ENCODE measurements at places on chromosomes 4 and X.

GRCh38 chrX:40380655-40381488 is 199.9 kb upstream of the ATP6AP2 start:
- no peak for DNase-seq

- no peak for DNase-seq
Observed at GRCh38 chr4:26145212-26145611, 175.6 kb upstream of the RBPJ start.

DNA sequence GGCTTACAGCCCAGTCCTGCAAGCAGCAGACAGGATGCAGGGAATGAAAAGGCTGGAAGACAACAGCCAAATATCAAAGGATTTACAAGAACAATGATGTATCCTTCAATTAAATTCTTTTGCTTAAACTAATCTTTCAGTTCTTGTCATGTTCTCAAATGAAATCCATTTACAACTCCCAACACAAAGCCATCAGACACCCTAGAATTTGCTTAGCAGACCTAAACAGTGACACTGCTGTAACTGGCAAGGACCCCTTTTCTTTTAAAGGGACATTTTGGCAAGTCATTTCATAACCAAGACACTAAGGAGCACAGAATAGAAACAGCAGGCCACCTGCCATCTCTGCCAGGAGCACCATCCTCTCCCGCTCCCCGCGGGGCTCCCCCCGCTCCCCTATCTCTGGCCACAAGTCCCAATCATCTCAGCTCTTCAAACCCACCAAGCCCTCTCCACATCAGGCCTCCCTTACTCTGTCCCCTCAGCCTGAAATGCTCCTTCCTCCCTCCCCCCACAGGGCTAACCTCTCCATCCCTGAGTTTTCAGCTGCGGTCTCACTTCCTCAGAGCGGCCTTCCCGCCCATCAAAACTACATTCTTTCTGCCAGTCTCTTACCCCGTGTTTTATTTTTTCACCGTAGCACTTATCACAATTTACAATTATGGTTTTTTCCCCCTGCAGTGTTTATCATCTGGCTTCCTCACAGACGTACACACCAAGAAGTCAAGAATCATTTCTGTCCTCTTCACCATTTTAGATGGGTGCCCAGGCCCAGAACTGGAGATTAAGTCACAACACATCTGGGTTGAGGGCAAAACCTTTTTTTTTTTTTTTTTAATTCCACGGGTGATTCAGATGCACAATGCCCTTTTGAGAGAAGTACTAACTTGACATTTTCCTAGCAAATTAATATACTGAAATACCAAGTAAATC is 45.8 kb downstream of the TSPAN5 start:
- no peak for DNase-seq

DNA sequence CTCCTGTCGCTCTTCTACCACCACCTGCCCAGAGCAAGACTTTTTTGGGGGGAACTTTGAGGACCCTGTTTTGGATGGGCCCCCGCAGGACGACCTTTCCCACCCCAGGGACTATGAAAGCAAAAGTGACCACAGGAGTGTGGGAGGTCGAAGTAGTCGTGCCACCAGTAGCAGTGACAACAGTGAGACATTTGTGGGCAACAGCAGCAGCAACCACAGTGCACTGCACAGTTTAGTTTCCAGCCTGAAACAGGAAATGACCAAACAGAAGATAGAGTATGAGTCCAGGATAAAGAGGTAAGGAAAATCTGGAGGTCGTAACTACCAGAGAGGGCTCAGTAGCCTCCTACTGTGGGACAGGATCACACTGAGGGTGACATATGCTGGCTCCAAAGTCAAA is 364.5 kb downstream of the MAPK10 start:
- DNase-seq: no peak

DNA sequence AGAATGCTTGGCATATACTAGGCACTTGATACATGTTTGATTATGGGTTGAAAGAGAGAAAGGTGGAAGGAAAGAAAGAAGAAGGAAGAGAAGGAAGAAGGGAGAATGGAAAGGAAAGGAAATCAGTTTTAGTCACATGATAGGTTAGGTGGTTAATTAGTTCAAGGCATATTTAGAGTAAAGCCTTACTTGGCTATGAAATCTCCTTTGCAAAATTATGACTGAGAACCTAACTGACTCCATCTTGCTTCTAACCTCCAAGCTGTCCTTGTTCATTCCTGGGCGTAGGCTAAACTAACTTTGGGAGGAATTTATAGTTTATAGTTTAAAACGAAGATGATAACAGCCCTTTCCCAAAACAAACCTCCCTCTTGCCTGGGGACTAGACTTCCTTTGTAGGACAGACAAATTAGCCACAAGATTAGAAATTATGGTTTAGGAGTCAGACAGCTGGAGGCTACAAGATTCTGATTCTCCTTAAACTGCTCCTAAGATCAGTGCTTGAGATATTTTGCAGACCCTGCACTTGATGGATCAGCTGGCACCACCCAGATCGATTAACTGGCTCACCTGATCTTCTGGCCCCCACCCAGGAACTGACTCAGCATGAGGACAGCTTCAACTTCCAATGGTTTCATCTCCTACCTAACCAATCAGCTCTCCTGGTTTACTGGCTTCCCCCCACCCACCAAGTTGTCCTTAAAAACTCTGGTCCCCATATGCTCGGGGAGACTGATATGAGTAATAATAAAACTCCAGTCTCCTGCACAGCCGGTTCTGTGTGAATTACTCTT is 55.0 kb downstream of the TXK start:
- no peak for DNase-seq

DNA sequence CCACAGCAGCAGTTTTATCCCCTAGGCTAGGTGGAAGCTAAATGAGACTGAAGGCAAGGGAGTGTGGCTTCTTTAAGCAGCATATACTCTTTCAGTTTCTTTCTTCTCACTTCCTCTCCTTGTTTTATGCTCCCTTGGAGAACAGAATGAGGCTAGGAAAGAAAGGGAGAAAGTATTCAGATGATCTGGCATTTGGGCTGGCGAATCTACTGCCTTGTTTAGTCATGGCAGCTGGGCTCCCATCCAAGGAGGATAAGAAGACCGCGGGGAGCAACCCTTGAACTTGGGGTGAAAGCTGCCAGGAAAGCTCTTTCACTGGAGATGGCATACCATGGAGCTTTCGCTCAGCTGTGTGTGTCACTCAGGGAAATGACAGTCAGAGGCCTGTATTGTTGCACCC is 72.1 kb downstream of the ARHGEF38 start:
- DNase-seq: no peak

GRCh38 chrX:11781133-11781532 is 23.1 kb downstream of the MSL3 start:
- no peak for DNase-seq

GRCh38 chr4:101682946-101683345 is 107.6 kb upstream of the BANK1 start:
- DNase-seq: no peak

GRCh38 chr4:110615353-110616237 is 7.3 kb downstream of the PITX2 start:
- no peak for DNase-seq

DNA sequence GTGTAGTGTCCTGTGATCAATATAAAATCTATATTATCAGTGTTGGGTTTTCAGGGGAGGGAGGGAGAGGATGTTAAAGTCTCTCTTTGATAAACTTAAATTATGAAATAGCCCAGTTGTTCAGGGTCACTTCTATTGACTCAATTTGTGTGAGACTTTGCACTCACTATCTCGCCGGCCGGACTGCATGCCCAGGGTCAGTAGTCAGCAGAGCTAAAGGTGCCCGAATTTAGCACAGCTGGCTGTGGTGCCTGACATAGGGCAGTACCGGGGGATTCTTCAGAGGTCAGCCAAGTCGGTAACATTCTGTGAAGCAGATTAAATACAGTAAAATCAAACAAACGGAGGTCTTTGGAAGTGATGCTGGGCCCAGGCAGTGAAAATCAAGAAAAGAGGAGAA is 19.2 kb downstream of the GABRQ start:
- no peak for DNase-seq

DNA sequence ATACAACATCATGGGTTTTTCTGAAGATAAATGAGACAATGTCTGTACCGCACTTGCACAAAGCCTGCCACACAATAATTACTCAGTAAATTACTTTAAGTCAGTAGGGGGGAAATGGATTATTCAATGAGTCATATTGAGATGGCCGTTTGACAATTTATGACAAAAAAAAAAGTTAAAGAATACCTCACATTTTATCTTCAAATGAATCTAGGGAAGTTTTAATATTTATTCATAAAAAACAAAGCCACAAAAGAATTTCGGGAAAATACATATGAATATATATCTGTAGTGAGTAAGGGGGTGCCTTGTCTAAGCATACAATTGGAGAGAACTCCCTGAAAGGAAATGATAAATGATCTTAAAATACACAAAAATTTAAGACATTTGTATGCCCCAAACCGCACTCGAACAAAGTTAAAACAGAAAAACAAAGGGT is 197.0 kb upstream of the SLC7A11 start:
- no peak for DNase-seq

GRCh38 chr4:25161593-25161950 is 1.3 kb upstream of the SEPSECS start:
- no peak for DNase-seq

GRCh38 chr4:110510955-110511544 is 35.1 kb downstream of the ENPEP start:
- DNase-seq: no peak

DNA sequence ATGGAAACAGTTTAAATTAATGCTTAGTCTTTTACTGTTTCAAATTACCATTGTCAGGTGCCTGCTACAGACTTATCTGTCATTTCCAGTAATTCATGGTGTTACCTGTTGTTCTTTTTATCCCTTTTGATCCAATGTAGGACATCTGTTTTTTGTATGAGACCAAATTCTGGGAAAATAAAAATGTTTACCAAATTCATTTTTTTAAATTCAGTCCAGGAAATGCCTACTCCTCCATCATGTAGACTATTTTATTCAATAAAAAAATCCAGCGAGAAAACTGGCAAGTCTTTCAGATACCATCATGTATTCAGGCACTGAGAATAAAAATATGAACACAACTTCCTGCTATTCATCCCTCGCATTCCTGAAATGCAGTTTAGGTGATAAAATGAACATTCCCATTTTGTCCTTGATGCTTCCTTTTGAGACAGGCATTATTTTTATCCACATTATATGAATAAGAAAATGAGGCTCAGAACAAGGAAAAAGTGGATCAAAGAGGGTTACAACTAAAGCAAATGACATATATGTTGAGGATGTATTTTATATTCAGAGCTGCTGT is 584.2 kb downstream of the SPRY1 start:
- no peak for DNase-seq

DNA sequence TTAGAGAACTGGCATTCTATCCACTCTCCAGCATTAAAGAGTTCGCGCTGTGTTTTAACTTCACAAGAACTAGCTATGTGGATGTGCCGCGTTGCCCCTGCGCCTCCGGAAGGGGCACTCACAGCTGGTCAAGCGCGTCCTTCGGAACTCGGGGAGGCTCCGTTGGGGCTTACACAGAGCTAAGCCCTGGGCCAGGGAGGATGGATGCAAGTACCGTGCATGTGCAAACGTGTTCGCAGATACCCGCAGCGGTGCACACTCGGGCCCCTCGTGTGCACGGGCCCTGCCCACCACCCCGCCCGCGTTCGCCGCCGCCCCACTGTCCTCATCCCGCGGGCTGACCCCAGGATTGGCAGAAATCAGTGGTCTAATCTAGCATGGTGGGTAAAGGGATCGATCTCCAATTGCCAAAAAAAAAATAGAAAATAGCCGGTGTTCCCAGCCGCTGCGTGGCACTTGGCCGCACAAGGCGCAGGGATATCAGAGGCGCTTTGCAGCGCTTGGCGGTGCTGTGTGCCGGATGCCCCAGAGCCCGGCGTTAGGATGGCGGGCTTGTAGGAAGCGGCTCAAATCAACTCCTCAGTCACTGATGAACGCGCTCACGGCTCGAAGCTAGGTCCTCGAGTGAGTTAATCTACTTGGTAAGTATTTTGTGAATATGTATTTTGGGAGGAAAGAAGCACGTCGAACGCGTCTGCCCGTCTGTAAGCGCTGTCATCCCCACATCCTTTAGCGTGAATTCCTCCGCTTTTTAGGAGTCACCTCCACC is 989 bp upstream of the PCDH10 start:
- no peak for DNase-seq

- DNase-seq: no peak
Observed at GRCh38 chr4:75800972-75801371, 76.6 kb downstream of the USO1 start.

- no peak for DNase-seq
Observed at GRCh38 chr4:76950956-76951671, 1.6 kb downstream of the SEPTIN11 start.

- DNase-seq: no peak
Observed at GRCh38 chr4:57430726-57431125, 320.5 kb upstream of the IGFBP7 start.

DNA sequence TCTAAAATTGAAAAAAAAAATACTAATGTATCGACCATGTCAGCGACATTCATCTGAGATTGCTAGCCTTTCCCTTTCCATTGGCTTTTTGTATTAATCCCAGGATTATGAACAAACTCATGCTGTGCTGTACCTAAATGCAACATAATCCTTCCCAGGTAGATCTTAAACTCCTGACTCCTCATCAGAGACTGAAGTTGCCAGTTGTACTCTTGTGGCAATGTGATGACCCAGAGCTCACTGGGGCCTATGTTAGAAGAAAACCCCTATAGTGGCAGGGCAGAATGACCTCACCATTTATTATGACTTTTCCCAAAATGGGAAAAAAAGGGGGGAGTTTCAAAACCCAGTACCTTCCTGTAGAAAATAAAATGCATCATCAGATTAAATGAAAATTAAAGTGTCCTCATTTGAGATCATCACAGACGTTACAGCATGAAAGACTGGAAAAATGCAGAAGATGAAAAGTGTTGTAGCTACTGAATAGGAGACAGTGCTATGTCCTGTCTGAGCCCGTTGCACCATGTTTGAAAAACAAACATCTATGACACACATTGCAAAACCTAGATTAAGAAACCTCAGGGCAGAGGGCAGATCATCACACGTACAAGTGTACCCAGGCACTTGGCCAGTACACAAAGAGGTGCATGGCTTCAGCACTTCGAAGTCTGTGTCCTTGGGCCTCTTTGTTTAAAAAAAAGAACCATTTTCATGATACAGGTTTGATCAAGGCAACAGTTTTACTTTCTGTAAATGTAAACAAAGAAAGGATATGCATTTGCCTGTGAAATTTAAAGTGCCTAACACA is 6.8 kb upstream of the ACSL4 start:
- DNase-seq: no peak

DNA sequence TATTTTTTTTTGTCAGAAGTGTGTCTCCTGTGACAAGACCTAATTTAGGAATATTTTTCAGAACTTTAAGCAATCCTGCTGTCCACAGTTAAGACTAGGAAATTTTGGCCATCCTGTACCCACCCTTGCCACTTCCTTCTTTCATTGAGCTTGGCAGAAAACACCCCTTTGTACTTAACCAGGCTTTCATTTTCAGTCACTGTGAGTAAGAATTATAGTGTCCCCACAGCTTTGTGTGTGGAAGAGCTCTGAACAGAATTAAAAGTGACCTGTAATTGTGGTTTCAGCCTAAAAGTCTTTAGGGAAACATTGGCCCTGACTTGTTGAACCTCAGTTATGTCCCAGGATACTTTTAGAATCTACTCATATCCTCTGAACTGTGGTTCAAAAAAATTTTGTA is 153.7 kb upstream of the BMP3 start:
- DNase-seq: no peak
